ENCODE measurements at places on chromosomes 2 and 18.

- no peak for DNase-seq
Observed at GRCh38 chr2:119378566-119378965, 11.8 kb downstream of the DBI start.

DNA sequence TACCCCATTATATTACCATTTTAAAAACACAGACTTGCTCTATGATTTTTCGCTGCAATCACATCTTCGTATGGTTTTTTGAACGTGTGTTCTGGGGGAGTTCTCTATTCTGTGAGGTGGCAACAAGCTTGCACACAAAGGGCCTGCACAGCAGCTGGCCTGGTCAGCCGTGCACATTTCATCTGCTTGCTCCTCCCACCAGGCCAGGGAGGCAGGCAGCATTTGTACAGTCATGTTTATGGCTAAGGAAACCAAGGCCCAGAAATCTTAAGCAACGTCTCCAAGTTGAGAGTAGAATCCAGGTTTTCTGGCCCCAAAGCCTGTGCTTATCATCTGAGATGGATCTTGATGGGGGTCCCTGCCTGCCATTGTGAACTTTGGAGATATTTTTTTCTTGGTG is 106.4 kb upstream of the SMIM21 start:
- no peak for DNase-seq

GRCh38 chr2:31764169-31764568 is 183.4 kb upstream of the SRD5A2 start:
- no peak for DNase-seq

DNA sequence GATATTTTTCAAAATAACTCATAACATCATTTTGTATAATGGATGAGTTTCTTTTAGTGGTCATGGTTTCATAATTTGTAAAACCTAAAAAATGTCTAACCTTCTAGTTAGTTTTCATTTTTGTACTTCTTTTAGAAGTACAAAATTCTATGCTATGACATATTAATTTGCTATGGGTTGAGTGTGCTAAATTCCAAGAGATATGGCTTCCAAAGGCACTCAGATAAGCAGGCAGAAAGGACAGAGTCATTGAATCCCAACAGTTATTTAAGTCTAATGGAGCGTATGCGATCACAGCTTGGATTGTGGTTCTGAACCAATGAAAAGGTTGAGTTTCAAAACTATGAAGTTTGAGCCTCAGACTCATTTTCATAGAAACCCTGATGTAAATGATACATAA is 37.0 kb downstream of the GCG start:
- DNase-seq: no peak

DNA sequence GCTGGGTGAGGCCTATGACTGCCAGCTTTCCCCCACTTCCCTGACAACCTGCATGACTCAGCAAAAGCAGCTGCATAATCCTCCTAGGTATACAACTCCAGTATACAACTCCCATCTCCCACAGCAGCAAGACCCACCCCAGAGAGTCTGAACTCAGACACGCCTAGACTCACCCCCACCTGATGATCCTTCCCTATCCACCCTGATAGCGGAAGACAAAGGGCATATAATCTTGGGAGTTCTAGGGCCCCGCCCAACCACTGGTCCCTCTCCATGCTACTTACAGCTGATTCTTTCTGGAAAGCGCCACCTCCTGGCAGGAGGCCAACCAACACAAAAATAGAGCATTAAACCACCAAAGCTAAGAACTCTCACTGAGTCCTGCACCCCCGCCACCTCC is 296.5 kb downstream of the DCC start:
- DNase-seq: no peak

- no peak for DNase-seq
Observed at GRCh38 chr2:96140941-96141623, 2.8 kb upstream of the ASTL start.

GRCh38 chr2:126707941-126708340 is 52.0 kb downstream of the GYPC start:
- DNase-seq: no peak

GRCh38 chr2:113124181-113124961 is 3.0 kb upstream of the IL1RN start:
- DNase-seq: no peak

GRCh38 chr18:25189391-25190185 is 162.4 kb downstream of the ZNF521 start:
- DNase-seq: no peak

GRCh38 chr2:108594982-108595464 is 60.8 kb downstream of the LIMS1 start:
- no peak for DNase-seq

- DNase-seq: no peak
Observed at GRCh38 chr18:33201509-33201926, 239.0 kb downstream of the CCDC178 start.

DNA sequence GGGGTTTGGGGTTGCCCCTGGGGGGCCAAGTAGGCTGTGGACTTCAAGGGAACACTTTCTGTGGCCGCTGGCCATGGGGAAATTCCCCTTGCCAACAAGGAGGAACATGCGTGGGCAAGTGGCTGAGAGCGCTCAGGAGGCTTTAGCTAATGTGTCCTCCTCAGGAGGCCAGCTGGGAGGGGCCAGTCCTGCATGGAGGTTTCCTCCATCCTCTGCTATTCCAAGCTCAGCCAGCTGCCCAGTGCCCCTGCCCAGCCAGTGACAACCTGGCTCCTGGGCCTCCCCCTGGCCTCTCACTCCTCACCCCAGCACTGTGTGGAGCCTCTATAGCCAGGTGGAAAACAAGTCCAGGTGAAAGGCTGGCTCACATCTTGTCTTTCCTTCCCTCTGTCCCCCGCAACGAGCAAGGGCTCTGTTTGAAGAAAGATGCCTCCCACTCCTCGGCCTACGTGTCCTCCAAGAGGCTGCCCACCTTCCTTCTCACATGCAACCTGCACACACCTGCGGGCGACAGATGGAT is 64.4 kb upstream of the DAPL1 start:
- no peak for DNase-seq

GRCh38 chr2:101120124-101120996 is 30.8 kb downstream of the TBC1D8 start:
- DNase-seq: no peak

DNA sequence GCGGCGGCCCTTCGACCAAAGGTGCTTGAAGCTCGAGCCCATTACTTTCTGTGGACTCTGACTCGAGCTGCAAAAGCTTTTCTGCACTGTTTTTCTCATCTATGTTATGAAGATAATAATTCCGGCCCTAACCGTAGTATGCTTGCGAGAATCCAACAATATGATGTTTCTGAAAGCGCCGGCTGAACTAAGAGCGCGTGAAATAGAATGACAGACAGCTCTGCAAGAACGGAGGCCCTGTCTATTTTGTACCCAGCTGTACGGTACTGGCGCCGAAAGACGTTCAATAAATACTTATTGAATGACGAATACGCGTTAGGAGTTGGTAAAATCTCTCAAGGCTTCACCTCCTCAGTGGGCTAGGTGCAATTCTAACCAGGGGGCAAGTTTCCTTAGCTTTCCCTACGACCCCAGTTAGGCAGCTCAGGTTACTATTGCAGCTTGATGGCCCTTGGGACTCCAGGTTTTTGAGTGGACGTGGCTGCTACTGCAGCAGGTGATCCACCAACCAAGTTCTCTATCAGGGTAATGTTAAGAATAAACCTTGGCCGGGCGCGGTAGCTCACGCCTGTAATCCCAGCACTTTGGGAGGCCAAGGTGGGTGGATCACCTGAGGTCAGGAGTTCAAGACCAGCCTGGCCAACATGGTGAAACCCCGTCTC is 570 bp downstream of the SCRN3 start:
- DNase-seq: no peak

DNA sequence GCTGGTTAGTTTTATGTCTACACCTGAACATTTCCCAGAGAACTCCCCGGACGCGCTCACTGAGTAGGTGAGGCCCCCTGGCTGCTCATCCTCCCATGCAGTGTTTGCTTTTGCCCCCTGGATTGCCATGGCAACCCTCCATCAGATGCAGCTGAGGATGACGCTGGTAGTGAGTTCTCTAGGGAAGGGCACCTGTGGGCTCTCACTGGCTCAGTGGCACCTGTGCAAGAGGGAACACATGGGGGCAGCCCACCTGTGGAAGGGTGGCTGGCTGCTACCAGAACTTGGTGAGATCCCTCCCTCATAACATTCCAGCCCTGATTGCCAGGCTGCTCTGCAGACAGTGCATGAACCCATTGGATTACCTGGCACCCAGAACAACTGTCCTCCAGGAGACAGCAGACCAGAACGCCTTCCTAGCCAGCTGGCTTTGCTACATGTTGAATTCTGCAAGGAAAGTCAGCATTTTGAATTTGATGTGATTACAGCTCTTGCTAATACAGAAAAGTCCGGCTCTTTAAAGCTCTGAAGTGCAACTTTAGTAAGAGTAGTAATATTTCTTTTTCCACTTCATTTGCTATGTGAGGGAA is 21.7 kb downstream of the COA5 start:
- no peak for DNase-seq

DNA sequence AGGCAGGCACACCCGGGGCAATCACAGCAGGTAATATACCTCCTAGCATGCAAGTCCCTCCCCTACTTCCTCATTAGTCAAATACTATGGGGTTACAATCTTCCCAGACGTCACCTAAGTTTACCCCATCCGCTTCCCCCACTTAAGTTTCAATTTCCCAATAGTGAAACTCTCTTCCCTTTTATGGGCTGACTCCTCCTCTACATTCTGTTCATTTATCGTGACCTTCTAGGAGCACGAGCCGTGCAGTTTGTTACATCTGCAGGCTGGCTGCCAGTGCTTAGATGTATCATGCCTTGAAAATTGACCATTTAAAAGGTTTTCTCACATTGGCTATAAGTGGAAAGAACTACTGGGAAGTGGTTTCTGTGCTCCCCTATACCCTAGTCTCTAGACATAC is 1357.8 kb upstream of the CRIM1 start:
- DNase-seq: no peak

- DNase-seq: no peak
Observed at GRCh38 chr18:10792181-10792580, 266.4 kb downstream of the NAPG start.

GRCh38 chr2:86492048-86492453 is 50.9 kb downstream of the KDM3A start:
- no peak for DNase-seq

DNA sequence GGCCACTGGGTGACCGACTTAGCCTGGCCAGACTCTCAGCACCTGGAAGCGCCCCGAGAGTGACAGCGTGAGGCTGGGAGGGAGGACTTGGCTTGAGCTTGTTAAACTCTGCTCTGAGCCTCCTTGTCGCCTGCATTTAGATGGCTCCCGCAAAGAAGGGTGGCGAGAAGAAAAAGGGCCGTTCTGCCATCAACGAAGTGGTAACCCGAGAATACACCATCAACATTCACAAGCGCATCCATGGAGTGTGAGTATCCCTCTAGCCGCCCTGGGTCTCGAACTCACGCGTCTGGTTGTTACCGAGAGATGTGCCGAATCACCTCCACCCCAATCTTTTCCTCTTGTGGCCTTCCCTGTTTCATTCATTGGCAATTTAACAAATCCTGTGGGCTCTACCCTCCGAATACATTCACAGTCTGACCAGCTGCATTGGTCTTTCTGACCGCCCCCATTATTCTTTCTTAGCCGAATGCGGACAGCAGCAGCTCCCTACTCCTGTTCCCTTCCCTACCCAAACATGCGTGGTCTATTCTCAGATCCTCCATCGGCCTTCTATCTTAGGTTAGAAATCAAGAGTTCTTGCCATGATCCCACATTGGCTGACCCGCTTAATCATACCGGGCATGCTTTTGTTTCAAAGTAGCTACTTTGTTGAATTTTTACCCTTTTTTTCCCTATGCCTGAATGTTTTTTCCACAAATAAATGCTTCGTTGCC is 631 bp downstream of the RPL31 start:
- no peak for DNase-seq

Data from activated T-helper 1 cell treated with Interleukin-2 at 50 U/mL for 16 hours (primary cell).